ENCODE measurements at places on chromosomes 12 and 14. TPM values are rescaled to one million over a fixed set of nuclear protein-coding genes. Genes with fewer than 3 reads are reported as not detected.

- DNase-seq: no peak
Observed at GRCh38 chr12:115222220-115222619, 538.2 kb upstream of the TBX3 start.

NYNRIN gene
- total RNA-seq: 11.2 TPM

GRCh38 chr12:54935235-54935951 is 49.2 kb downstream of the TESPA1 start:
- DNase-seq: no peak

- no peak for DNase-seq
Observed at GRCh38 chr12:75097003-75097402, 112.6 kb downstream of the KCNC2 start.

CMA1 gene
- not detected for total RNA-seq

Measured in uterus (tissue), 4 donors.